CD8-positive, alpha-beta memory T cell (primary cell): ENCODE measurements at places on chromosomes 13 and 19.
A peak's percentile ranks its signal among the peaks of the same experiment; 100 is the strongest.

DNA sequence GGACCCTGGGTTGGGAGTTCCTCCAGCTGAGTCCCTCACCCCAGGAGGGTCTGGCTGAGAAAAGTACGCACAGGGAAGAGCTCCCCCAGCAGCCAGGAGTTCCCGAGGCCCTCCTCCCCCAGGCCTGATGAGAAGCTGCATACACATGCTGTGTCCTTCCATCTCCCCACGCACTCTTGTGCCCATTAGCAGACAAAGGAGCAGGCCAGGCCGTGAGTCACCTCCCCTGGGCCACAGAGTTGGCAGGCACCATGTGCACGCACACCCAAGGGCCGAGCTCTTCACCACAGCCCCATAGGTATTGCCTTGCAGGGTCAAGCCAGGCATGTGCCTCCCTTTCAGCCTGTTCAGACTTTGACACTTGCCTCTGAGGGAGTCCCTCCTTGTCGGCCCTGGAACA, 17.5 kb downstream of the MAU2 start:
- no peak for DNase-seq

DNA sequence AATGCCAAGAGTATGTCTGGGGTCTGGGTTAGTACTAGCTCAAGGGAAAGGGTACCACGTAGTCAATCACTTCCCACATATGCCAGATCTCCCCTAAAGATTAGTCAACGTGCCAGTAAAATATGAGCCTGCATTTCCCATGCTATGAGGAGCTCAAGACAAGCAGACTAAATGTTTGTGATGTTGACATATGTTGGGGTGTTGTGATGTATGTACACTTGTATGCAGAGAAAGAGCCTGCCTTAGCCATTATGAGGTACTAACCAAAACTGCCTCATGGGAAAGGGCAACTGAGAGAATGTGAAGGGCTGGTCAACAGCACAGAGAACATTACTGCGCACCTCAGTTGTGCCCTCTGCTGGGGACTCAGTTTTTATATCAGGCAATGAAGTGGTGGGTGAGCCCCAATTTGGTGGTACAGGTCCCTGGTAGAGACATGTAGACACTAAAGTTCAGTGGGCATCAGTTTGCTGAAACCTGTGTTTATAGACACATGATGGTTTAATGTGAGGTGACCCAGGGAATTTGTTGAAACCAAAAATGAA, 287.0 kb downstream of the DCT start:
- no peak for DNase-seq

- peak; percentile 40 for DNase-seq
These were observed 829 bp downstream of the B3GLCT start for GRCh38 chr13:31200637-31200971.

GRCh38 chr13:51815848-51816247, 11.9 kb upstream of the DHRS12 start:
- DNase-seq = no peak

GRCh38 chr19:49871349-49871985, 4.1 kb upstream of the PNKP start:
- no peak for DNase-seq

DNA sequence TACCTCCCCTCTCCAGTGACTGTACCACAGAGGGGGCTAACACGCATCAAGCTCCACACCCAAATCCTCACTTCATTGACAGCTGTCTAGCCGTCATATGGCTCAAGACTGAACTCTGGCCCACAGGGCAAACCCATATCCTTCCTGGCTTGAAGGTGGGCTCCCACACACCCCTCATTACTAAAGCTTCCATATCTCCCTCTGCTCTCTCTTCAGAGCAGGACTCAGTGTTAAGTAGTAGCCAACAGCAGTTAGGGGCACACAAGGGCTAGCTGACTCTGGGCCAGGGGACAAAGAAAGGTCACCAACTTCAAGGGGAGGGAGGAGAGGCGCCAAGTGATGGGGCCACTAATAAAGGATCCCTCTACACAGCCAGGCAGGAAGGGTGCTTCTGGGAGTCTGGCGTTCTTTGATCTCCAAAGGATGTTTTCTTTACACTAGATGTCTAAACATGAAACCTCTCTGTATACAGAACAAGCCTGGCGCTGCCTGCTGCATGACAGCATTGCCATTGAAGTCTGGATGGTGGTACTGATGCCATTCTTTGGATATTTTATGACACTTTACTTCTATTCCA, 8.1 kb downstream of the PEG3 start:
- no peak for DNase-seq

GRCh38 chr19:6272913-6273600, 6.7 kb downstream of the MLLT1 start:
- DNase-seq = no peak

GRCh38 chr19:7619671-7620441, 9.5 kb downstream of the XAB2 start:
- no peak for DNase-seq

DNA sequence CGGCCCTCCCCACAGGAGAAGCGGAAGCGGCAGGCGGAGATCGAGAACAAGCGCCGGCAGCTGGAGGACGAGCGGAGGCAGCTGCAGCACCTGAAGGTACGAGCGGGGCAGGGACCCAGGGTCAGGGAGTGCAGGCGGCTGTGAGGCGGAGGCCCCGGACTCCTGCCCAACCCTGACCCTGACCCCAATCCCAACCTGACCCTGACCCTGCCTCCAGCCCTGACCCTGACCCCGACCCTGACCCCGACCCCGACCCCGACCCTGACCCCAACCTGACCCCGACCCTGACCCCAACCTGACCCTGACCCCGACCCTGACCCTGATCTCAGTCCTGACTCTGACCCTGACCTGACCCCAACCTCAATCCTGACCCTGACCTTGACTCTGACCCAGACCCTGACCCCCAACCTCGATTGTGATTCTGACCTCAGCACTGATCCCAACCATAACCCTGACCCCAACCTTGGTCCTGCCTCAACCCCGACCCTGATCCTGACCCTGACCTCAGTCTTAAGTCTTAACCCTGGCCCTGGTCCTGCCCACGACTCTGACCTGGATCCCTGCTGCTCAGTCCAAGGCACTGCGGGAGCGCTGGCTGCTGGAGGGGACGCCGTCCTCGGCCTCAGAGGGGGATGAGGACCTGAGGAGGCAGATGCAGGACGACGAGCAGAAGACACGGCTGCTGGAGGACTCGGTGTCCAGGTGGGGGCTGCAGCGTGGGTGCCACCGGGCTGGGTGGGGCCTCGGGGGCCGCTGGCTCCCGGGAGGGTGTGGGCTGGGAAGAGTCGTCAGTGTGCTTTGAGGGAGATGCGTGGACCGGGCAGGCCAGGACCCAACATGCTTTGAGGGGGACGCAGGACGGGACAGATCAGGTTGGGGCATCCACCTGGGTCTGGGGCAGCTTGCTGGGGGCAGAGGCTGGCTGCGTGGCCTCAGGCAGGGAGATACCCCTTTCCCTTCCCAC, 18.5 kb downstream of the PALM start:
- no peak for DNase-seq

GRCh38 chr19:31419871-31420445, 70.7 kb upstream of the TSHZ3 start:
- no peak for DNase-seq

GRCh38 chr19:1626417-1627010, 21.3 kb upstream of the UQCR11 start:
- no peak for DNase-seq

- no peak for DNase-seq
These were observed 15.9 kb upstream of the ZNF30 start for GRCh38 chr19:34910770-34911169.

DNA sequence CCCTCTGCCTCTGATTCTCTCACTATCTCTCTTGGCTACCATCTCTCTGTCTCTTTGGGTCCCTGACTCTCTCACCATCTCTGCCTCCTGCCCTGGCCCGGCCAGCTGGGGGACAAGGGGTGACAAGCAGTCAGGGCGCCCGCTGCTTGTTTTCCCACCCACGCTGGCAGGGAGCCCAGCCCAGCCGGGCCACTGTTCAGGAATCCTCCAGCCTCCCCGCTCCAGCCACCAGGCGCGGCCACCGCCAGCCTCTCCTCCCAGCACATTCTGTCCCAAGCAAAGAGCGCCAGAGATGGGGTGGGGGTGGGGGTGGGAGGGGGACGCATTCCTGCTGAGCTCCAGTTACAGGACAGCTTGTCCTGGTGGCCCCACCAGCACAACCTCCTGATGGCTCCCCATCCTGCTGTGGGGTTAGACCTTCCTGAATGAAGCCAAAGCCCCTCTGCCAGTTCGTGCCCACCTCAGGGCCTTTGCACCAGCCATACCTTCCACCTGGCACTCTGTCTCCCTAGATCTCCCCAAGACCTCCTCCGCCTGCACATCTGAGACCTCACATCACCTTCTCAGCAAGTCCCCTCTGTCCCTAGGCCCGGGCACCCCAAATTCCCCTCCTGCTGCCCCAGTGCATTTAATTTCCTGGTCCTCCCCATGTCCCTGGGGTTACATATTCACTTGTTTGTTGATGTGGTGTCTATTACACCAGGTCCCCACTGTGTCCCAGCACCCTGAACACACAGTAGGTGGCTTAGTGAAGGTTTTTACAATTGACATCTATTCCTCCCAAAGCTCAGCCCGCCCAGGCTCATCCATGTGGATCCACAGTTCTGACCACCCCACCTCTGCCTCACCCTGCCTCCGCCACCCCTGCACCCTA, 12.5 kb downstream of the ARRDC2 start:
- DNase-seq = no peak

- peak; percentile 76 for DNase-seq
These were observed 659 bp downstream of the ERF start for GRCh38 chr19:42254089-42254849.

DNA sequence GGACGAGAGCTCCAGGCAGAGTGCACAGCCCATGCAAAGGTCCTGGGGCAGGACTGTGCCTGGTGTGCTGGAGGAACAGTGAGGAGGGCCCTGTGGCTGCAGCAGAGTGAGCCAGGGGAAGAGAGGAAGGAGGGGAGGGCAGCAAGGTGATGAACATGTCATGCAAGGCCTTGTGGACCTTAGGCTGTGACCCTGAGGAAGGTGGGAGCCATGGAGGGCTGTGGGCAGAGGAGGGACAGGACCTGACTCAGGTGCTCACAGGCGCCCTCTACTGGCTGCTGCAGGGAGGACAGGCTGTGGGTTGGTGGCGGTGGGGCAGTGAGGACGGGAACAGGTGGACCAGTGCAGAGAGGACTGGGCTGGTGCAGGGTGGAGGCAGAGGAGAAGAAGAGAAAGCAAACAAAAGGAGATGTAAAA, 170.3 kb downstream of the PTPRS start:
- peak; percentile 36 for DNase-seq

DNA sequence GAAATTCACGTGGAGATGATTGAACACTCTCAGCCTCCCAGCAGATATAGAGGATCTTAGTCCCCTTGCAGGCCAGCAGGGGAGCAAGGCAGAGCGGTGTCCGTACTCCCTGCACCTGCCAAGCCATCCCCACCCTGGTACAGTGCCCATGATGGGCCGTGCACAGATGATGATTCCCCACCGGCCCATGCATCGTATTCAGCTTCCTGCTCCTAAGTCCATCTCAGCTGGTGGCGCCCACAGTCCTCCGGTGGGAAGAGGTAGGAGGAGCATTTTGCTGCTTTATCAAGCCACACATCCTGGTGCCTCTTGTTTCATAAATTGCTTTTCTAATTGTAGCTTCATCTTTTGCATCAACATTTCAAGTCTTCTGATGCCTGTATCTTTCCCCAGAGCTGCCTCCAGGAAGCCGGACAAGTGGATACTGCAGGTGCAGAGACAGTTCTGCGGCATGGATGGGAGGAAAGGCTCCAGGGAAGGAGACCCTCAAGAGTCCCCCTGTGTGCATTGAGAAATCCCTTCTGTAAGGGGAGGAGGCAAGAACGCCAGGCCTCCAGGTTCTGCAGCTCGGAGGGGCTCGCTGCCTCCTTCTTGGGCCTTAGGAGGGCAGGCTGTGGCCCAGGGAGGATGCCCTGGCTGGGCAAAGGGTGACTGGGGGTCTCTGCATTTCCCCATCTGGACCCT, 55.3 kb downstream of the F2RL3 start:
- no peak for DNase-seq

DNA sequence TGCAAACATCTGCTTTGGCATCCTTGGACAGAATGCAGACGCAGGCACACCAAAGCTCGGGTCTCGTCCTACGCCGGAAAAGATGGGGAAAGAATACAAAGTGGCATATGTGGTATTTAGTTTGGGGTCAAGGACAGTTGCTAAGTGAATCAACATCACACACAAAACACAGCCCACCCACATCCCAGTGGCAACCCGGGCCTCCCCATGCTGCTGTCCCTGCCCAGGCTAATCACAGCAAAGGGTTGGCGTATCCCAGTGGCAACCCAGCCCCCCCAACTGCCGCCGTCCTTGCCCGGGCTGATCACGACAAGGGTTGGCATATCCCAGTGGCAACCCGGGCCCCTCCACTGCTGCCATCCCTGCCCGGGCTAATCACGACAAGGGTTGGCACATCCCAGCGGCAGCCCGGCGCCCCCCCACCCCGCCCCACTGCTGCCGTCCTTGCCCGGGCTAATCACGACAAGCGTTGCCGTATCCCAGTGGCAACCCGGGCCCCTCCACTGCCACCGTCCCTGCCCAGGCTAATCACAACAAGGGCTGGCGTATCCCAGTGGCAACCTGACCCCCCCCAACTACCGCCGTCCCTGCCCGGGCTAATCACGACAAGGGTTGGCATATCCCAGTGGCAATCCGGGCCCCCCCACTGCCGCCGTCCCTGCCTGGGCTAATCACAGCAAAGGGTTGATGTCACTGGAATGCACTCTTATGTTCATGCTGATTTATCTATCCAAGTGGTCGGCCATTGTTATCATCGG, 167.8 kb upstream of the SOX1 start:
- DNase-seq = no peak

DNA sequence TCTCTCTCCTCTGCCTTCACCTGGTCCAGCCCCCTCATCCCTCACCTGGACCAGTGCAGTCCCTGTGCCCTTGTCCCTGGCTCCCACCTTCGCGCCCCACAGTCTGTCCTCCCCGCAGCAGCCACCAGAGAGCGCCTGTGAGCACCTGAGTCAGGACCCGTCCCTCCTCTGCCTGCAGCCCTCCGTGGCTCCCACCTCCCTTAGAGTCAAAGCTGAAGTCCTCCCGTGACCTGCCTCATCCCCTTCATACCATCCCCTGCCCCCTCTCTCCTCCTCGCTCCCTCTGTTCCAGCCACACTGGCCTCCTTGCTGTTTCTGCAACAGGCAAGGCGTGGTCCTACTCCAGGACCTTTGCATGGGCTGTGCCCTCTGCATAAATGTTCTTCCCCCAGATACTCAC, 10.3 kb downstream of the CELF5 start:
- DNase-seq = no peak

GRCh38 chr19:51944798-51945552, 17.7 kb downstream of the ZNF613 start:
- DNase-seq = no peak

DNA sequence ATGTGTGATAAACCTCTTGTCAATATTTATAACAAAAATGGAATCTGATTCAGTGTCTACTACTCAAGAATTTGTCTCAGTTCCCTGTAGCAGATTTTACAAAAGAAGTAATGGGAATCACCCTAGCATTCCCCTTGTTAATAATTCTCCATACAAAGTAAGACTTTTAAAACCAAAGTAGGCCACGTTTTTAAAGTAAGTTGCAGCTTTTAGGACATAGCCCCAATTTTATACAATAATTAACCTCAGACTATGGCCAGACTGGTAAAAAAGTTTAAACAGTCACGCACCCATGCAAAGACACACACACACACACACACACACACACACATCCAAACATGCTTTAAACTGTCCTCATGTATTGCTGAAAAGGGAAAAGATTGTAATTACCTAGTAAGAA, 589.9 kb downstream of the PCDH9 start:
- no peak for DNase-seq
